Stimulated activated CD8-positive, alpha-beta memory T cell treated with anti-CD3 and anti-CD28 coated beads, Interleukin-15, amount 100 ng/mL, for 24 hours (primary cell): ENCODE measurements at places on chromosomes 11 and 22.

DNA sequence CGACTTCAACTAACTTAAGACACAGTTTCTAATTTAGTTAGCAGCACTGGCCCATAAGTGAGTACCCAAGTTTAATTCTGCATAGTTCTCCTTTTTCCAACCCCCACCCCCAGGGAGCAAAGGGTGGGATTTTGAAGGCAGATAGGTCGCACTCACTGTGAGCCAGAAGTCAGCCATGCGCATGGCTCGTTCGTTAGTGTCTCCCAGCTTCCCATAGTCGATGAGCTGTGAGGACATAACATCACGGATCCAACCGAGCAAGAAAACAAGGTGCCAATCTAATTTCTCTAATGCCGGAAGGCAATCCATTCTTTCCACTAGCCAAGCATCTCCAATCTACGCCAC, 577 bp downstream of the MRPL17 start:
- no peak for DNase-seq

DNA sequence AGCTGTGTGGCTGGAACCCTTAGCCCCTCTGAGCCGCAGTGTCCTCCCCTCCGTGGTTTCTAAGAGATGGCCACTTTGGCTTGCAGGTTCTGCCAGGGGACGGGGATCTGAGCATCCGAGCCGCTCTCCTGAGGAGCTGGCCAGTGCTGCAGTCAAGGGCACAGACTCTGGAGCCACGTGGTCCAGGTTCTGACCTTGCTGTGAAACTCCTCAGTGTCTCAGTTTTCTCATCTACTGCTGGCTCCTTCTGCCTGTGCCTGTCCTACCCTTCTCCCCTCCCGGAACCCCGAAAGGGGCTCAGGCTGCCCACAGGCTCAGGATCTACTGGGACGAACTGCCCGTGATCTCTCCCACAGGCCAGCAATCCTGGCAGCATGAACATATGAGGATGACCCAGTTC, 65.4 kb upstream of the TTLL12 start:
- DNase-seq = no peak

DNA sequence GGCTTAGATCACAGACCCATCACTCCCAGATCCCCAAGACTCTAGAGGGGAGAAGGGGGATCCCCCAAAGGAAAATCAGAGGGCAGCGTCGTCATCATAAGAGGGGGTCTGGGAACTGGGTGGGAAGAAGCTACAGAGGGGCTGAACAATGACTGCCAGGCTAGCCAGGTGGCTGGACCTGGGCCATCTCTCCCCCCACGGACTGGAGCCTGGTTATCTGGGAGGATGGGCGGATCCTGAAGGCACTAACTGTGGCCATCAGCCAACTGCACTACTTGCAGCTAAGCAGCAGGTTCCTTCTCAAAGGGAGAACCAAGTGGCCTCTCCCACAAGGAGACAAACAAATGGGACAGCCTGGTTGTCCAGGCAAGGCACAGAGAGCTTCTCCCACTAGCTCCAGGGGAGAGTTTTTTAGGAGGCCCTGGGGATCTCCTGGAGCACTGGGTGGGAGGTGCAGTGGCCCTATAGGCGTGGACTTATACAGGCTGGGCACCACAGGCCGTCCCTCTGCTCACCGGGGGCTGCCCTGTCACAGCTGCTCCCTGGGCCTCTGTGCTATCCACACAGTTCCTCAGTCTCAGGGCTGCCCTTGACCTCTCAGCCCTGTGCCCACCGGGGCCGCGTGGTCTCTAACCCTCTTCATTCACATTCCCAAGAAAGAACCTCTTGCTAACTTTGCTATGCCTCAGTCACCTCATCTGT, 15.4 kb downstream of the P2RY6 start:
- no peak for DNase-seq

- DNase-seq = no peak
Observed at GRCh38 chr11:111665777-111666176, 63.5 kb downstream of the SIK2 start.

DNA sequence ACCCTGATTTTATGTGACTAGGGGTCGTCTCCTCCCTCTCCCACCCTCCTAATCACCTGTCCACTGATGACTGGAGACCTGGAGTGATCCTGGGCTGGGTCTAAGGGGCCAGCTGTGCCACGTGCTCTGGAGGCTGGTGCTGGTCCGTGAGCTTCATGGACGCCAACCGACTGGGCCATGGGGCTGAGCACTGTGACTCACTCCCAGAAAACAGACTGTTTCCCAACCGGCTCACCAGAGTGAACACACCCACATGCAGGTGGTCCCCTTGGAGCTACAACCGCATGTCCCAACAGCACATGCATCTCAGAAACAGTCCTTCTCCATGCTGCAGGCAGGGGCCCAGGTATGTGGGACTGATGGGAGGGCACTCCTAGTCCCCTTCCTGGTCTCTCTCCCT, 14.0 kb upstream of the LMO1 start:
- DNase-seq = no peak

- no peak for DNase-seq
Observed at GRCh38 chr22:30879415-30879797, 89.2 kb downstream of the MORC2 start.

- DNase-seq = no peak
Observed at GRCh38 chr11:43576803-43577521, 103.6 kb upstream of the HSD17B12 start.

GRCh38 chr11:10669258-10670033, 24.1 kb downstream of the IRAG1 start:
- no peak for DNase-seq

- no peak for DNase-seq
Observed at GRCh38 chr11:74713686-74714085, 17.5 kb downstream of the CHRDL2 start.

DNA sequence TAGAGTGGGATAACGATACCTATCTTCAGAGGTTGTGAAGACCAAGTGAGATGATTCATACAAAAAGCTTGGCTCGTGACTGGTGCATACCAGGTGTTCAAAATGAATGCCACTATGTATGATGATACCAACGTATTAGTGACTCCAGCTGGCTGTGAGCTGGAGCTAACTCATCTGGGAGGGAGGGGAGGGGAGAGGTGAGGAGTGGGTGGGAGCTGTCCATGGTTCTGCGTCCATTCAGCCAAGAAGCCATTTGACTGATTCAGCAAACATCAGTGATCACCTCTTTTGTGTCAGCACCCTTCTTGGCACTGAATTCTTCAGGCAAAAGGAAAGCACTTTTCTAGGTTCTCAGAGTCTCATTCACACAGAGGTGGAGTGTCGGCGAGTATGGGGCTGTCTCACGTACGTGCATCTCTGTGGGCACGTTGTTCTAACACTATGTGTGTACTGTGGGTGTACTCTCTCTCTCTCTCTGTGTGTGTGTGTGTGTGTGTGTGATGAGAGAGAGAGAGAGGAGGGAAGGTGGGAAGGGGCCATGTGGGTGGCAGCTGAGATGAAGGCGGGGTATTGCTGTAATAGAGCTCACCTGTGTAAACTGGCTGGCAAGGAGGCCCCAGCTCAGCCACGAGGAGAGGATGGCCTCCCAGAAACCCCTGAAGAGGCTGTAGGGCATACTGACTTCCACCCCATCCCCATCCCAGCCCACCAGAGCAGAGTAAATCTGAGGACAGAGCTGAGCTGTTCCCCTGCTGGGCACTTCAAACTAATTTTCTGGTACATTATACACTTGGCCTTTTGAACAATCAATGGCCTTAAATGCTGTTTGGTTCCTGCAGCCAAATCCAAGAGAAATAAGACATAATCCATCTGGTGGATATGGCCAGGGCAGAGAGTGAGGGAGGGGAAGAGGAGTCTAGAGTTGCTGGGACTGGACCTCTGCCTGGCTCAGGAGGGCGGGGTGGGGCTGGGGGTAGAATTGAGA, 96.1 kb upstream of the THY1 start:
- DNase-seq = no peak

DNA sequence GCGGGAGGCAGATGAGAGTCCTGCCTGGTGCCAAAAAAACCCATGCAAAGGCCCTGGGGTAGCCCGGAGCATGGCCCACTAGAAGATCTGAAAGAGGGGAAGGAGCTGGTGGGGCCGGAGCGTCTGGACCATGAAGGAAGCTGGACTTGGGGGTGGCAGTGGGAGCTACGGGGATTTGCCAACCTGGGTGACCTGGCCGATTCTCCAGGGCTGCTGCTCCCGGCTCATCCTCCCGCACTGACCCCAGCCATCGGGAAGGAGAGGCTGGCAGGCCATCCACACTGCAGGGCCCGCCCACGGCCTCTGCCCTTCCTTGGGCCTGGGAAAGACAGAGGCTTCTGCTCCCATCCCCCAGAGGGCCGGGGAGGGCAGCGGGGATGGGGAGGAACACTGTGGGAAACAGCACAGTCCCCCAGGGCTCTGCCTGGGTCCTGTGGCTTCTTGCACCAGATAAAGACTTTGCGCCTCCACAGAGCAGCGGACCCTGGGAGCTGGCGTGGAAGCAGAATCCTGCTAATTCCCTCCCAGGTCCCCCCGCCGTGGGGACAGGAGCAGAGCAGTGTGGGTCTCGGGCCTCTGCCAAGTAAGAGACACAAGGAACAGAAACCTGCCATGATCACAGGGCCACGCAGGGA, 87.1 kb upstream of the LINC01488 start:
- DNase-seq = no peak
